SK-N-MC (cell line): ENCODE measurements at places on chromosomes 12 and 14.

DNA sequence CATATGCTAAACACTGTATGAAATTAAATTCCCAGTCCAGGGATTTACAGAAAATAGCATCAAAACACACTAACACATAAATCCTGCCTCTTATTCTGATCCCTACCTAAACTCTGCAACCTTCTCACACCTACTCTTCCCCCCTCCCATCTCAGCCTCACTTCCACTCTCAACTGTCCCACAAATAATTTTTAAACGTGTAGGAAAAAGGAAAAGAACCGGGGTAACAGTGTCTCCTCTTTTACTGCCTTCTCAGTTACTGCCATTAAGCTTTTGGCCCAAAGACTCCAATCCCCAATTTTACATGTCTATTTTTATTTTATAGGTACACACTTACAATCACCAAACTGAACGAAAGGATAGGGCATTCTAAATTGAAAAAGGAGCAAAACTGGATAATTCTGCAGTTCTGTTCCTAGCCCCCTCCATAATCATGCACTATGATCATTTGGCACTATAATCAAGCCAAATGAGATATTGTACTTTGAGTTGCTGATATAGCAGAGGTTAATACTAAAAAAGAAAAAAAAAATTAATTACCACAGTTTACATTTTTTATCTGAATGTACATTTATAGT lies 2.9 kb downstream of the DUSP16 start:
- no peak for DNase-seq

GRCh38 chr14:106837870-106838269 lies 1311.5 kb downstream of the TMEM121 start:
- DNase-seq, result no peak

- no peak for DNase-seq
Observed at GRCh38 chr14:63179383-63179782, 24.9 kb upstream of the RHOJ start.

DNA sequence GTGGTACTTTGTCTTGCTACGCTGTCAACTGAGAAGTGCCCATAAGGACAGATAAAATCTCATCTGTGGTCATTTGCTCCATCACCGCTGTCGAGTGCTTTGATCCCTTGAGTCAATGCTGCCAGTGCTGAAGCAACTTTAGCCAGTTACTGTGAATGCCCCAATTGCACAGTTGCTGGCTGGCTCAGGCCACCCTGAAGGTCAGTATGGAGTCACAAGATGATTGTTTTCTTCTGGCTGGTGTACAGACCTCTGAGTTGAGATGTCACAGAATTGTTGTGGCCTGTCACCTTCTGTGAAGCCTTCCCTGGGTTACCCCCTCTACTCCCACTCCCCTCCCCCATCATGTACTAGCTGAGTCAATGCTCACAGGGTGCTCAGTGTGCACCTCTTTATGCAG lies 92.9 kb downstream of the PELI2 start:
- DNase-seq, result no peak

GRCh38 chr14:101624536-101624935 lies 63.2 kb downstream of the DIO3 start:
- DNase-seq, result no peak

- no peak for DNase-seq
Observed at GRCh38 chr12:79194595-79194994, 330.0 kb downstream of the SYT1 start.

DNA sequence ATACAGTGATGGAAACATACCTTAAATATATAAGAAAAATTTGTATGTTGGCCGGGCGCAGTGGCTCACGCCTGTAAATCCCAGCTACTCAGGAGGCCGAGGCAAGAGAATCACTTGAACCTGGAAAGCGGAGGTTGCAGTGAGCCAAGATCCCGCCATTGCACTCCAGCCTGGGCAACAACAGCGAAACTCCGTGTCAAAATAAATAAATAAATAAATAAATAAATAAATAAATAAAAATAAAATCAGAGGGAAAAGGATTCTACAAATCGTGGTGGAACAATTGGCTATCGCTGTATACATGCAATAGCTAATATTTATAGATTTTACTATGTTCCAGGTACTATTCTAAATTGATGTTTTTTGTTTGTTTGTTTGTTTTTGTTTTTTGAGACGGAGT lies 1.7 kb upstream of the ATF7 start:
- DNase-seq, result no peak

DNA sequence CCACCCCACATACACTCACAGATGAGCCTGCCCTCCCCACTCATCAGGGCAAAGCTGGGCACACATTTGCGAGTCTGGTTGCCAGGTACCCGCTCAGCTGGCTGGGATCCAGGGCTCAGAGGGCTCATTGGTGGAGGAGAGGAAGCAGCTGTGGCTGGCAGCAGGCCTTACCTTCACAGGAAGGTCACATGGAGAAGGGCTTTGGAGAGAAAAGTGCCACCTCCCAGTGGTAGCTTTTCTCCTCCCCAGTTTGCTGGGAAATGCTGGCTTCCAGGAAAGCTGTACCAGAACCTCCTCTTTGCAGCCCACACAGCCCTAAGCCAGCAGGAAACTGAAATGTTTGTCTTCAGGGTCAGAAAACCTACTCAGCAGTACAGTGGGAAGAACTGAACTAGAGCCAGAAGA lies 55.6 kb downstream of the LGMN start:
- DNase-seq, result no peak

- DNase-seq, result no peak
Observed at GRCh38 chr12:57270966-57271470, 20.0 kb upstream of the STAC3 start.

- DNase-seq, result no peak
Observed at GRCh38 chr14:77615361-77616132, 890 bp downstream of the SPTLC2 start.

- DNase-seq, result no peak
Observed at GRCh38 chr12:91986084-91986483, 159.6 kb downstream of the BTG1 start.

DNA sequence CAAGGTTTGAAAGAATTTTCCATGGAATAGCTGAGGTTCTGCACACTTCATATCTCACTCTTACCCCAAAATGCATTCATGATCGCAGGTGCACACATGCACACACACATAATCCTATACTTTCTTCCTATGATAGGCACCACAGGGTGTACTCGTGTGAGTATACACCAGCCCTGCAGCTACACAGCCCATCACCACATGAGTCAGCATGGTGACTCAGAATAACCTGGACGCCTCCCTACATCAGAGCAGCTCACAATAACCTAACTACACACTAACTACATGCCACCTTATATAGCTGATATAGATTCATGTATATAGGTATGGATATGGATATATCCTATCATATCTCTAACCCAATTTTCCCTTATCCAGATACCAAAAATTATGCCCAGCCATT lies 850.2 kb upstream of the TMEM132C start:
- no peak for DNase-seq

- DNase-seq, result no peak
Observed at GRCh38 chr14:46686652-46687051, 35.1 kb upstream of the RPL10L start.

- DNase-seq, result no peak
Observed at GRCh38 chr14:56168007-56168616, 49.9 kb downstream of the PELI2 start.

- DNase-seq, result no peak
Observed at GRCh38 chr12:41058266-41058665, 129.9 kb upstream of the PDZRN4 start.

GRCh38 chr14:34329301-34329700 lies 132.7 kb downstream of the SPTSSA start:
- no peak for DNase-seq
